ENCODE measurements at places on chromosomes 5 and 9.

GRCh38 chr5:132500931-132501628 is 10.5 kb upstream of the IRF1 start:
- DNase-seq: no peak

DNA sequence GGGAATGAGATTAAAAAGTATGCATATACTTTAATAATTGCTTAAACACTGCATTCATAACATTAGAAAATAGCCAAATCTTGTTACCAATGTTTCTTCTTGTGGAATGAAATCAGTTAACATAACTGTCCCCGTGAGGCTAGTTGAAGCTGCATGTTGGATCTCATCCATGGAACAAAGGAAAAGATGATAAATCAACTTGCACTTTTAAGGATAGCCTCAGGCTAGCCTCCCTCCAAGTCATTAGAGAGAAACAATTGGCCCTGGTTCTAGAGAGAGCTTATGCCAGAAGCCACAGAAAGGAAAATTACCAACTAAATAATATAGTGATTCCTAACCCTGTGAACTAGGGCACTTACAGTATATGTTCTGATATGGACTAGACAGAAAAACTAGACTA is 66.9 kb downstream of the GRIN3A start:
- no peak for DNase-seq

DNA sequence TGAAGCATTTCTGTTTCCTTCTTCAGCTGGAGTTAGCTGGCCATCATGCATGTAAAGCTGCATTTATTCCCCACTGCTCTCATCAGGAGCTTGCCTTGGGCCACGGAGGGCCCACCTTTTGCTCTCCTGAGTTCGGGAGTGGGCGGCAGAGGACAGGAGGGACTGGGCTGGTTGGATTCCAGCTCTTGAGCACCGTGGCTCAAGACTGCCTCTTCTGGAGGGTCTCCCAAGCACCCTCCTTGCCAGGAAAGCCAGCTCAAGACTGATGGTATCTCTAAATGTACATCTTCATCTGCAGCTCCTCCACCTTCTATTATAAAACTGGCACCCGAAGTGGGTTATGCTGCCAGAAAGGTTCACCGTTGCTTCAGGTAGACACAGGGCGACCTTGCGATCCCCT is 399.6 kb upstream of the IRX1 start:
- no peak for DNase-seq

GRCh38 chr9:12954441-12954840 is 179.6 kb downstream of the LURAP1L start:
- no peak for DNase-seq

DNA sequence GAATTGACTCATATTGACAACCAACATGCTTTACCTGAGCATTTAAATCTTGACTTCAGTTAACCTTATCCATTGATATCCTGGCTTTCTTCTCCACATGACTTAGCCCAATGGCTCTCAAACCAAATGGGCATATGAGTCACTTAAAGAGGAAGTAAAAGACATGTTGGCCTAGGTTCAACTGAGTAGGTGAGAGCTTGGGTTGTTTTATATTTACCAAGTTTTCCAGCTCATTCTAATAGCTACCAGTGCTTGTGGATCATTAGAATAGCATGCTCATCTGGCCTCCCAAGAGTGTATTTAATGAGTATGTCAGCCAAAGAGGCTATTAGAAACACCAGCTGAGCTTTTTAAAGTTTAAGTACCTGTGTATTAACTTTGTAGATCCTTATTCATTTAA is 1049.0 kb downstream of the PTPRD start:
- DNase-seq: no peak

DNA sequence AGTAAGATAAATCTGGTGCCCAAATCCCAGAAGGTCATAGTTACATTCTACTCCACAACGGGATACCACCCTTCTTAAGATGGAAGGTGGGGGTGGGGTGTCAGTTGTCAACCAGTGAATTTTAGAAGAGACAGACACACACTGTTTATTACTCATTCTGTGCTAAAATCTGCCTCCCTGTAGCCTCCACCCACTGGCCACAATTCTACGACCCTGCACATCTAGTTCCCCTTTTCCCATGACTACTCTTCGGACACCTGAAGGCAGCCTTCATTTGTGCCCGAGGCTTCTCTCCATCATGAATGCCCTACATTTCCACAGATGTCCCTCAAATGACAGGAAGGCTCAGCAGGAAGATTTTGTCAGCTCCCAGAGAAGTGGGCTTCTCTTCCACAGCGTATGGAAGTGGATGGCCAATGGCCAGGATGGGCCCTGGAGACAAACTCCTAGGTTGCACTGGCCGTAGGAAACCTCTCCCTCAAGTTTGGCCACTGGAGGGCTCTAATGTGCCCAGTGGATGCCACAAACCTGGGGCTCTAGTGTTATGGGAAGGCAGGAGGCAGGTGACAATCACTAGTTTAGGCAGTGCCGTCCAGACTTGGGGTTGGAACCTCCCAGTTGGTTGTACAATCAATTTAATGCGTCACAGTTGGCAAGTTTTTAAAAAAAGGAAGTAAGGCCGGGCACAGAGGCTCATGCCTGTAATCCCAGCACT is 46.6 kb downstream of the PTPN3 start:
- DNase-seq: no peak

DNA sequence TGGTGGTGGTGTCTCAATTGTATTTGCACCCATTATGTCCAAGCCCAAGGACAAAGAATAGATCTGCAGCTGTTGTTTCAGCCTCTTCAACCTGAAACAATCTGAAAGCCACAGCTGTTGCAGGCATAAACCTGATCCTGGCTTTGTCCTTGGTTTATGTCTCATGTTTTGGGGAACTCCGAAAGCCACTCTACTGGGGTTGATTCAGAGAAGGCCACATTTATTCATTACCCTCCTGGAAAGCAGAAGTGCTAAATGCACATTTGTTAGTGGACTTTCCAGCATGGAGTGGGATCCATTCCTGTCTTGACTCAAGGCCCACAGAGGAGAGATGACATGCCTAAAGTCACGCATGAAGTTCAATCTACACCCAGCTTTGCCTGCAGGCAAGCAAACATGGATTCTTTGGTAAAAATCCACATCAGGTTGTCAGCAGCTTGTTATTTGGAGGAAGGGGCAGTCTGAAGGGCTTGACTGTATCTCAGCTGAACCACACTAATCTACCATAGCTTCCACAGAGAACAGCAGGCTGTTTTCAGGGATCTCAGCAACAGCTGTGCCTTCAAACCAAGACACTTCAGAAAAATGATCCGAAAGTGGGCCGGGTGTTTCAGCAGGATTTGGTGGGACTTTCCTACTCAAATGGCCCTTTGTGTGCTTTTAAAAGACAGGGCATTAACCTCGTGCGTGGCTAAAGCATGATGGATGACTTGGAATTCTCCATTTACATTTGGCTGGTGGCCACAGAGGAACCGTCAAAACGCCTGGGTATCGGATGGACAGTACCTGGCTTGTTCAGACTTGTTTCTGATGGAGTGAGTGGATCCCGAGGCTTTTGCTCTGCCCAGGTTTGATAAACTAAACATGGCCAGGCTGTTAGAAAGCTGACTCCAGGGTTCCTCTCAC is 36.2 kb upstream of the ADAM19 start:
- DNase-seq: no peak

DNA sequence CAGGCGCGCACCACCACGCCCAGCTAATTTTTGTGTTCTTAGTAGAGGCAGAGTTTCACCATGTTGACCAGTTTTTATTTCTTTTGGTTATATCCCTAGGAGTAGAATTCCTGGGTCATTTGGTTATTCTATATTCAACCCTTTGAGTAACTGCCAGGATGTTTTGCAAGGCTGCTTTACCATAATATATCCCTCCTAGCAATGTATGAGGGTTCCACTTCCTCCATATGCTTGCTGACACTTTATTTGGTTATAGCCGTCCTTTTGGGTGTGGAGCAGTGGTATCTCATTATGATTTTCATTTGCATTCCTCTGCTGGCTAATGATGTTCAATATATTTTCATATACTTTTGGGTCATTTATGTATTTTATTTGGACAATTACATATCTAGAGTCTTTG is 81.2 kb downstream of the RAB24 start:
- DNase-seq: no peak

DNA sequence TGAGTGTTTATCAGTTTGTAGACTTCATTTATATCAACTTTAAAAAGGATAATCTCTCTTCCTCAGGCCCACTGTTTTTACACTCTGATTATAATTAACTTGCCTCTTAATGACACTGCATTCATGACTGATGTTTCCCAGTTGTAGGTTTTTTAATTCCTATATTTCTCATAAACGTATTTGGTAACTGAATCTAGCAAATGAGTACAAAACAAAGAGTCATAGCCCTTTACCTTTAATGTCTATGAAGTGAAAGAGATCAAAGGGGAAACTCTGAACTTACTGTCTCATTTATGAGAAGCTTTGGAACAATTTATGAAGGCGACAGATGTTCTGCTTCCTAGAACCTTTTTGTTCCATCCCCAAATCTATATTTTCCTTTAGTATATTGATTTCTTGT is 56.6 kb upstream of the ABCA1 start:
- DNase-seq: no peak

GRCh38 chr9:35603506-35603985 is 1.5 kb upstream of the TESK1 start:
- DNase-seq: no peak

Measured in bone marrow (tissue), 2 donors.